ENCODE measurements at places on chromosomes 16 and 17. TPM values are rescaled to one million over a fixed set of nuclear protein-coding genes. Genes with fewer than 3 reads are reported as not detected.

Gene SPATA2L
- total RNA-seq, result 20.2 TPM

Gene KIF18B
- total RNA-seq, result 4.3 TPM

Gene WWOX
- total RNA-seq, result 21.9 TPM

Gene CDK5RAP3
- 45.1 TPM for total RNA-seq

Gene CACNG5
- not detected for total RNA-seq

Gene NPIPB9
- total RNA-seq, result 1.6 TPM

Gene HBZ
- total RNA-seq, result not detected

Gene RGS9
- 0.65 TPM for total RNA-seq

Gene PHKB
- total RNA-seq, result 47.7 TPM

Gene KRT28
- not detected for total RNA-seq

Gene ANTKMT
- total RNA-seq, result 43.9 TPM
